Fibroblast of skin of abdomen (primary cell): ENCODE measurements at places on chromosomes 1 and 21.

GRCh38 chr1:87787551-87787950 is 458.9 kb downstream of the LMO4 start:
- DNase-seq: no peak

- DNase-seq: no peak
Measured at GRCh38 chr1:87719658-87720057, 391.0 kb downstream of the LMO4 start.

DNA sequence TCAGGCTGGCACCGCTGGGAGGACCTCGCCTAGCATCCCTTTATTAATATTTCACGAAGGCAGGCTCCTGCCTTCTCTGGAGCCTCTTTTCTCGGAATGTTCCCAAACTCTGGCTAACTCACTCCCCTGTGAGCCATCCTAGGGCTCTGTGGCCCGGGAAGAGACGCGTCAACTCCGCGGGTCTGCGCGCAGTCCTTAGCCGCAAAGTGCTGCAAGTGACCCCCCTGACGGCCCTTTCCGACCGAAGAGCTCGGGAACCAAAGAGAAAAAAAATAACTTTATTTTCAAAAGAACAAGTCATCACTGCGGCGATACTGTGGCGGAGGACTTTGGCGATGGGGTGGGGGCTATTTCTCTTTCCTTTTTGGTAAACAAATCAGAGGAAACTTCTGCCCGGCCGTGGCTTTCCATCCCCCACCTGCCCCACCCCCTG is 14.6 kb downstream of the NR5A2 start:
- DNase-seq: no peak

DNA sequence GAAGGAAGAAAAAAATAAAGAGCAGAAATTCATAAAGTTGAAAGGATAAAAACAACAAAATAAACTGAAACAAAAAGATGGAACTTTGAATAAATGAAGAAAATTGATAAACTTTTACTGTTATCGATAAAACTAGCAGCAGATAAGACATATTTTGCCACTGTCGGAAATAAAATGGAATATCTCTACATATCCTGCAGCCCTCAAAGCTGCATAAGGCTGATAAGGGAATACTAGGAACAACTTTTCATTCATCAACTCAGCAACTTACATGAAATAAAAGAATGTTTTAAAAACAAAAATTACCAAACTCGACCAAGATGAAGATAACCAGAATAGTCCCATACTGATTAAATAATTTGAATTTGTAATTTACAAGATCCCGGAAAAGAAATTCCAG is 48.0 kb upstream of the GRIK1 start:
- no peak for DNase-seq

DNA sequence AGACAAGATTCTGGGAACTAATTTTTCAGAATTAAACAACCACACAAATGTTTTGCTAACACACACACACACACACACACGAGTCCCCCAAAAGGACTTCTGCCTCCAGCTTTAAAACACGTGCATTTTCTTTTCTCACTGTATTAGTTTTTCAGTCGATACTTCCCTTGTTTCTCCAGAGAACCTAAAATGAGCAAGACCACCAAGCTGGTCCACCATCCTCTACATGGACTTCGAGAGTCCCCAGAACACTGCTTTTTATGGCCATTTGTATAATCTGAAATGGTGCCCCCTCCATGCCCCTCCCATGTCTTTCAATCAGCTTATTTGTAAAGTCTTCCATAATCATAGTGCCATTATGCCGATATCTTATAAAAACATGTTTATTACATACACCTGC is 10.8 kb upstream of the CHI3L2 start:
- DNase-seq: no peak
